ENCODE measurements at places on chromosomes 16 and 17.

GRCh38 chr17:31528291-31528874, 136.9 kb downstream of the RAB11FIP4 start:
- DNase-seq = no peak

GRCh38 chr17:3221850-3222249, 14.4 kb downstream of the OR1A1 start:
- no peak for DNase-seq

DNA sequence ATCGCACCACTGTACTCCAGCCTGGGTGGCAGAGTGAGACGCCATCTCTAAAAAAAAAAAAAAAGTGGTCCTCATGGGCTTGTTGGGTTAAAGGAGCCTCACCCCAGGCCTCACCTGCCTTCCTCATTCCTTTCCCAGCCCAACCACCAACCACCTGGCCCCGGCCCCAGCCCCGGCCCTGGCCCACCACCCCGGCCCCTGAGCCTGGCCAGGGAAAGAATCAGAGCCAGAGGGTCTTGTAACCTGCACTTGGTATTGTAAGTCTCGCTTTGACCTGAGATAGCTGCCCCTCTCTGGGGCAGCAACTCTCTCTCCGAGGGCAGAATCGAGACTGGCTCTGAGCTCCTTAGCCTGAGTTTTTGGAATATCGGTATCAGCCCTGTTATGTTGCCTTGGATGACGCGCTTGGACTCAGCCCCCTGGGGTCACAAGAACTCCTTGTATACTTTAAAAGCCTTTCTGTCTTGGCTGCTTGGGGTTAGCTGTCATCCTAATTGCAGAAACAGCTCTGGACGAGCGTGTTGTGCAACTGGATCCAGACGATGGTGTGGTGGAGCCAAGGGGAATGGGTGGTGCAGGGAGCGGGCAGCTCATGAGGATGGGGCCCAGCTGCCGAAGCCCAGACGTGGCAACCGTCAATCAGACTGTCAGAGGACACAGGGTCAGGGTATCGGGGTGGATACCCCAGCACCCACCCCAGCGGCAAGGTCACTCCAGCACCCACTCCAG, 14.6 kb downstream of the SMTNL2 start:
- no peak for DNase-seq

DNA sequence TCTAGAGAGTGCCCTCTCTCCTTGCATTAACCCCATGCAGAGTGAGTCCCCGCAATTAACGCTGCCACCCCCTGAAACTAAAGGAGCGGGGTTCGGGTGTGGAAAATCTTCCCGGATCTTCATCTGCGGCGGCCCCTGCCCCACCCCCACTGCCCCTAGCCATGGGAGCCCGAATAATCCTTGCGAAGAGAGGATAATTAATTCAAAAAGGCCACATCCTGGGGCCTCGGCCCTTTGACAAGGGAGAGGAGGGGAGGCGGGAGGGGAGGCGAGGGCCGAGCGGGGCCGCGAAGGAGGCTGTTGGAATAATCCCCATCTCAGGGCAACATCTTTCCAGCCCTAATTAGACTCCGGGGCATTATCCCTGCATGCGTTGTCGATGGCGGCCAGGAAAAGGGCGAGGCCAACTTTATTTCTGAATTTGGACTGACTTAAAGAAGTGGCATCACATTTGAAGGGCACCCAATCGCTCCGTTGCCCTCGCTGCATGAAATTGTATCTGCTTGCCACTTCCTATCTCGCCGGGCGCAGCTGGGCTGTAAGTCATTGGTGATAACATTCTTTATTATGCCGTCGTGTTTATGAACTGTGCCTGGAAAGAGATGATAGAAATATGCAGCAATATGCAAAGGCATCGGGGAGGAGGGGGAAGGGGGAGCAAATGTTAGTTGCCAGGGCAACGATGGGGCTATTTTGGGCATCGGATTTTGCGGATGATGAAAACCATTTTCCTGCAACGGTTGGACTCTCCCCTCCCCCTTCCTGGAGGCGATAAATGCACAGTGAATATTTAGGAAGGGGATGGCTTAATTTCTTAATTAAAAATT, 387.1 kb upstream of the TNRC6C start:
- DNase-seq = no peak

DNA sequence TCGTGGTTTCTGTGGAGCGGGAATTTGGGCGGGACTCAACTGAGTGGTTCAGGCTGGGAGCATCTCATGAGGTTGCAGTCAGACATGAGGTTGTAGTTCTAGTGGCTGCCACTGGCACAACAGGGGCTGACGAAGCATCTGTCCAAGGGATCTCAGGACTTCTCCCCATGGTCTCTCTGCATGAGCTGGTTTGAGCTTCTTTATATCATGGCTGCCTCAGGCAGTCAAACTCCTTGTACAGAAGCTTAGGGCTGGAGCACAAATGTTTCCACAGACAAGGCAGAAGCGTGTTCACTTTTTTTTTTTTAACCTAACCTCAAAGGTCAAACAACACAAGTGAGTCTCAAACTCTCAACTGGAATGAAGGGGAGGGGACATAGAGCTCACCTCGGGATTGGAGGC, 243.3 kb downstream of the MSI2 start:
- DNase-seq = no peak

DNA sequence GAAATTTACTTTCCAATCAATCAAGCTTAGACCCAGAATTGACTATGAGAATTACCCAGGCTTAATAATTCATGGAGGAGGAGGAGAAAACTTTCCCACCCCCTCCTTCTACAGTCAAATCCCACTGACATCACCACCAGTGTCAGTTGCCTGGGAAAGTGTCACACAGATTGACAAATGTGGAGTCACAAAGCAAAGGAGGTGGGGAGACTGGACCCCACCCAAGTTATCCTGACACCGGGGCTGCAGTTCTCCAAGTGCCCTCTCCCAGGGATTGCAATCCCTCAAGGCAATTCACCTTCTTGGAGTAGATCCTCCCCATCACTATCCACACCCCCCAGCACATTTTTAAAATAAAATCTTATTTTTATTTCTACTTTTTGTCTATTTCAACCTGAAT, 100.2 kb upstream of the CDH11 start:
- no peak for DNase-seq

DNA sequence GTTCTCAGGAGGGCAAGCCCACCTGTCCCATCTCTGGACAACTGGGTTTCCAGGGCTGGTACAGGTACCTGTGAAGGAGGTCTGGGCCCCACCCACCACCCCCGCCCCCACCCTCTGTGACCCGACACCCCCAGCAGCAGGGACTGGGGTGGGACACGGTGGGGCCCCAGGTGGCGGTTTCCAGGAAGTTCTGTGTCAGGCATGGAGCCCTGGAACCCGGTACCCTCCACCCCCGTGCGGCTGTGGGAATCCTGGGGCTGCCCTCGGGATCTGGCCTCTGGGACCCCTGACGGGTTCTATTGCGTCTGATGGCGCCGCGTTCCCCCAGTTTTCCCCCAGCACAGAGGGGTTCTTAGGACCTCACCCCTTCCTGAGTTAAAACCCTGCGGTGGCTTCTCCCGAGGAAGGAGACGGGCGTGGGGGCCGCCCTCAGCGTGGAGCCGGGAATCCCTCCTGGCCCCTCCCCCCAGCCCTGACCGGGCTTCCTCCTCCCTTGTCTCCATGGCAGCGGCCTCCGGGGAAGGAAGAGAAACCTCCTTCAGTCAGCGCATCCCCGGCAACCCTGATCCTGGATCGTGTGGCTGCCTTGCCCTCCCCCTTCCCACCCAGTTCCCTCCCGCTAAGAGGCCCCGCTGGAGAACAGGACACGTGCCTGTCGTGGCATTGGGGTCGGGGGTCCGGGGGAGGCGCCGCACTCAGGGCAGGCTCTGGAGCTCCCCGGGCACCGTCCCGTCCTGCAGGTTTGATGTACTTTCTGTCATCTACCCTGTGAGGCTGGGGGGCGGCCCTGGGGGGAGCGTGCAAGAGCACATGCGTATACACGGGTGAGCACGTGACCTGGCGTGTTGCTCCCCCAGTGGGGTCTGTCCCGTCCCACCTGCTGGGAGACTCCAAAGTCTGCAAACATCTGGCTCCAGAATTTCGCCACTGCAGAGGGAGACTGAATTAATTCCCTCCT, 30.3 kb downstream of the CACNA1H start:
- DNase-seq = no peak

DNA sequence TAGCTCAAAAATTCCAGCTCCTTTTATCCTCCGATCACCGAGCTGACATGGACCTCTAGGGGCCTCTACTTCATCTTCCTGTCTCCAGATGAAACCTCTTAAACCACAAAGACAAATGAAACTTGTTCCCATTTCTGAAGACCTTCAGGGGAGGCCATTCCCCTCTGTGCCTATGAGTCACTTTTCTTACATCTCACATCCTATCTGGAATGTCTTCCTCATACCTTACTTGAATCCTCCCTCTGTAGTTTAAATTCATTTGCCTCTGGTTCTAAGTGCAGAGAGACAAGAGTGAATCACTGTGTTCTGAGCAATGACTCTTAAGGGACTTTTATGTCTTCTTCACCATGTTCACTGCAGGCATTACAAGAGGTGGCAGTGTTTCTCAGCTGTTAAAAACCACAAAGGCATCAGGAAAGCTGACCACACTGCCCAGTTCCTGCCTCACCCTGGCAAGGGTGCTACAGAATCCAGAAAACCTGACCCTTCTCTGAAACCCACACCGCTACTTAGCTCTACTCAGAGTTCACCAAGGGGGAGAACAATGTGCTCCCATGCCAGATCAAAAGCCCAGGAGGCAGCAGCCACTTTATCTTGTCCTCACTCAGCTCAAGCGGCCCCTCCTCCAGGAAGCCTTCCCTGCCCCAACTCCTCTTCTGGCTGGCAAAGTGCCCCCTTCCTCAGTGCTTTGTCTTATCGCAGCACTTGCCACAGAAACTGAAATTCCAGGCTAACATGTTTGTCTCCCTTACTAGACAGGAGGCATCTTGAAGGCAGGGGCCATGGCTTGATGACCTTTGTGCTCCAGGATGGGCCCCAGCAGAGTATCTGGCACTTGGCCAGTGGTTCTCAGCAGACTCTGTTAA, 6.4 kb downstream of the CUEDC1 start:
- DNase-seq = peak; percentile 96

All from foreskin melanocyte (primary cell).